ENCODE measurements at places on chromosomes 1 and 21.

- no peak overlapping the region for H3K27ac ChIP-seq
- H3K36me3 ChIP-seq: peaks cover under 1% of the 10 kb centered on the region
- no peak overlapping the region for H3K4me3 ChIP-seq
- H3K27me3 ChIP-seq: no peaks in the 10 kb centered on the region
Measured at GRCh38 chr21:26098772-26099397, 71.7 kb downstream of the APP start.

- H3K36me3 ChIP-seq: no peaks in the 10 kb centered on the region
- DNase-seq: no peak
- H3K27ac ChIP-seq: no peak overlapping the region
- H3K4me3 ChIP-seq: no peak overlapping the region
Measured at GRCh38 chr1:180221462-180221861, 8.6 kb upstream of the LHX4 start.

DNA sequence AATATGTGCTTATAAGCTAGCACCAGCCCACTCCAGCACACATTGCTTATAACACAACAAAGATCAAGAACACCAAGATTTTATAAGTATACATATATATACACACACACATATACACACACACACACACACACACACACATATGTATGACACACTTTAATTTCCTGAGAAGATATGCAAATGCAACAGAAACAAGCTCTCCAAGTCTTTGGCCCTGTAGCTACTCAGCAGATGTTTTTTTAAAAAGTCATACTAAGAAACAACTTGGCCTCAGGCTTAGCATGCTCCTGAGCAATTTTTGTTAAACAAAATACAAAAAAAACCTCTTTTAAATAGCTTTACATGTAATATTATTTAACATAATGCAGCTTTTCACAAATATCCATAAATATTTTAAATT is 11.1 kb downstream of the TNFSF18 start:
- no peak overlapping the region for H3K4me3 ChIP-seq
- no peaks in the 10 kb centered on the region for H3K36me3 ChIP-seq
- H3K27me3 ChIP-seq: no peaks in the 10 kb centered on the region
- DNase-seq: no peak
- no peak overlapping the region for H3K27ac ChIP-seq
- peaks cover 8% of the 10 kb centered on the region for H3K4me1 ChIP-seq

- H3K27me3 ChIP-seq: no peaks in the 10 kb centered on the region
- H3K36me3 ChIP-seq: no peaks in the 10 kb centered on the region
- peak overlapping the region; percentile 93 for H3K27ac ChIP-seq
- peaks cover 65% of the 10 kb centered on the region for H3K4me1 ChIP-seq
- peak; percentile 42 for DNase-seq
Measured at GRCh38 chr1:38558500-38559445, 300.8 kb downstream of the RRAGC start.

GRCh38 chr1:2935751-2936390 is 85.4 kb upstream of the ACTRT2 start:
- no peaks in the 10 kb centered on the region for H3K27me3 ChIP-seq
- H3K4me1 ChIP-seq: no peaks in the 10 kb centered on the region
- H3K27ac ChIP-seq: no peak overlapping the region
- DNase-seq: no peak
- H3K36me3 ChIP-seq: no peaks in the 10 kb centered on the region
- no peak overlapping the region for H3K4me3 ChIP-seq

DNA sequence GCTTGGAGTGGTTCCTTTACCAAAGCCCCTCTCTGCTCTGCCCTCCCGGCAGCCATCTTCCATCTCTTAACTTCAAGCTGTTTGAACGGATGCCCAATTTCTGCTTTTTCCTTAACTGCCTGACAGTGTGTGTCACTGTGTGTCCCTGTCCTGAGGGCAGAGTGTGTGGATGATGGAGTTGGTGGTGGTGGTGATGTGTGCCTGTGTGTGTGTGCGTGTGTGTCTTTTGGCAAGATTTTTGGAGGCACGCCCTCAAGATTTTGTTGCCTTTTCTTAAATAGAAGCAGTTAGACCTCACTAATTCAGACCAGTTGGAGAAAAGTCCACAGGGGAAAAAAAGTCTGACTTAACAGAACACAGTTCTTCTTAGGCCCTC is 30.3 kb downstream of the SERTAD4 start:
- H3K27me3 ChIP-seq: peaks cover 12% of the 10 kb centered on the region
- no peak overlapping the region for H3K27ac ChIP-seq
- no peak for DNase-seq
- no peaks in the 10 kb centered on the region for H3K36me3 ChIP-seq
- no peaks in the 10 kb centered on the region for H3K4me1 ChIP-seq
- H3K4me3 ChIP-seq: no peak overlapping the region

DNA sequence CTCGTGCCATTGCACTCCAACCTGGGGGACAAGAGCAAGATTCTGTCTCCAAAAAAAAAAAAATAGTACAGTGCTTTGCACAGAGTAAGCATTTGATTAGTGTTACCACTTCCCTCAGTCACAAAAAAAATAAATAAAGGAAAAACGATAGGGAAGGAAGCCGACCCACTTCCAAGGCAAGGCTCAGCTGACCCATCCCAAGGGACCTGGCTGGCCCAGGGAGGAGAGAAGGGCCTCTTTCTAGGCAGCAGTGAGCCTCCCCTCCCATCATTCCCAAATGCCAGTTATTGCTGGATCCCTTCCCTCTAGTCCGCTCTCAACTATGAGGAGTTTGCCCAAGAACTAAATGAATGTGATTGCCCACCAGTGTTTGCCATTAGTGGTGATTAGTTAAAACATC is 77.8 kb downstream of the TMEM53 start:
- no peak overlapping the region for H3K4me3 ChIP-seq
- no peaks in the 10 kb centered on the region for H3K36me3 ChIP-seq
- peaks cover 6% of the 10 kb centered on the region for H3K27me3 ChIP-seq
- DNase-seq: no peak
- no peak overlapping the region for H3K27ac ChIP-seq

Measured in activated B cell treated with CpG ODN at 0.5 μM for 24 hours (primary cell).